ENCODE measurements at places on chromosomes 12 and 14.

DNA sequence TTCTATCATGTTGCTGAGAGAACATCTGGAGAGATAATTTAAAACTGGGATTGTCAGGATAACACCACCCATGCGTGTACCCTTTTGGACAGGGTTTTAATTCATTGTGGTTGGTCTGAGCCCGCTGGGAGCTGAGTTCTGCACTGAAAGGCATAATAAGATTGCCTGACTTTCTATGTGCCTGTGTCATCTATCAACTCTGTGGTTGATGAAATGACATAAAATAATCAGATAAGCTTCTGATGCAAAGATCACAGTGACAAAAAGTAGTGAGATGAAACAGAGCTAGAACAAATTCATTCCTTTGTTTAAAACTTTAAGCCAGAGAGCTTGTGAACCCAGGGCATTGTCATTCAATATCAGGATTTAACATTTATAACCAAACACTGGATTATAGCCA is 98.7 kb downstream of the BBS10 start:
- no peak for DNase-seq

DNA sequence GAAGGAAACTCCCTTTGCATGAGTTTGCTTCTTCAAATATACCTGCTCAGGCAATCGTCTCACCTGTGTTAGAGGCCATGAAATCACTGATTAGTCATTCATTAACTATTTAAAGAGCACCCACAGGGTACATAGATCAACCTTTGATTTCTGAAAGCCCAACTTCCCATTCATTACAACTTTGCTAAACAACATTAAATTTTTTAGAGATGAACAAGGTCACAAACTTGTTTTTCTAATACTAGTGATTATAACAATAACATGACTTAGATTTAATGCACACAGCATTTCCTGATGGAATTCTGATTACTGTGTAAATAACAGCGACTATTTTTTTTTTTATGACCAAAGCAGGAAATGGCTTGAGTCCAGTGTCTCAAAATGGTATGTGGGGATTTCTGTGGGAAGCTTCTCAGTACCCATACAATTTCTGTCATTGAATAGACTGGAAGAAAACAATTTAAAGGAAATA is 5.4 kb upstream of the ERO1A start:
- peak; percentile 51 for DNase-seq

DNA sequence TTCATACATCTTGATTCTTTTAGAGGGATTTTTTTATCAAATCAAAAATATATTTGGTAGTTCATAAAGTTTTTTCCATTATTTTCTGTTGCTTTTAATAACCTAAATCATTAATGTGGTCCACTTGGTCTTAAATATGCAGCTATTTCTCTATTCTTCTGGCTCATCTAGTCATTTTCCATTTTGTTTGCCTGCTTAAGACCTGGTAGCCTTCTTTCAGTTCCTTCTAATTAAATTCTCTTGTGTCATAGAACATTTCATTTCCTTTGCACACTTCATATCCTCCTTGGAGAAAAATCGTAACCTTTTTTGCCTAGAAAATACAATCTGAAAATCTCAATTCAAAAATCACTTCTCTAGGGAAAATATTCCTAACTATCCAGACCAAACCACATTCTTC is 387.0 kb downstream of the LRFN5 start:
- no peak for DNase-seq

DNA sequence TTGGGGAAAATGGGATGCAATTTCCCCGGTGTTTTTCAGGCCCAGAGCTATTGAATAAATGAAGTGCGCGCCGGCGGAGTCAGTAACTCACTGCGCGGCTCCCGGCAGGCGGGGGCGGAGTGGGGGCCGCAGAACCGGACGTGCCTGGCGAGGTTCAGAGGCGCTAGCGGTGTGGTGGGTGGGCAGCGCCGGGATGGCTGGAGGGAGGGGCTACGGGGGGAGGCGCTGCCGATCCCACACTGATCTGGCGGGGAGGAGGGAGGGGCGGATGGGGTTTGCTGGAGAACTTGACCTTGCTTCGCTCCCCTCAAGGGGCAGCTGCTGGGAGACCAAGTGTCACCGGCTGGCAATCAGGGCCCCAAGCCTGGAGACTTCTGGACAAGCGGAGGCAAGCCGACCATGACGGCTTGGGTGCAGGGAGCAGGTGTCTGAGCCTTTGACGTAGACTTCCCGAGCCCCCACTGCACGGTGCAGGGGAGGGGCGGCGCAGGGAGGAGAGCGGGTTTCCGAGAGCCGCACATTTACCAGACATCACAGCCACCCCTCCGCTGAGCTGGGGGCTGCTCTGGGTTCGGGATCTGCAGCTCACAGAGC is 174.1 kb upstream of the RTL1 start:
- peak; percentile 32 for DNase-seq

- DNase-seq, result peak; percentile 9
These were observed 49.1 kb downstream of the AVPR1A start for GRCh38 chr12:63101920-63102319.

- DNase-seq, result no peak
These were observed 130.3 kb downstream of the CEP83 start for GRCh38 chr12:94329366-94329765.

GRCh38 chr14:104874110-104874531 is 9.1 kb downstream of the CEP170B start:
- no peak for DNase-seq

DNA sequence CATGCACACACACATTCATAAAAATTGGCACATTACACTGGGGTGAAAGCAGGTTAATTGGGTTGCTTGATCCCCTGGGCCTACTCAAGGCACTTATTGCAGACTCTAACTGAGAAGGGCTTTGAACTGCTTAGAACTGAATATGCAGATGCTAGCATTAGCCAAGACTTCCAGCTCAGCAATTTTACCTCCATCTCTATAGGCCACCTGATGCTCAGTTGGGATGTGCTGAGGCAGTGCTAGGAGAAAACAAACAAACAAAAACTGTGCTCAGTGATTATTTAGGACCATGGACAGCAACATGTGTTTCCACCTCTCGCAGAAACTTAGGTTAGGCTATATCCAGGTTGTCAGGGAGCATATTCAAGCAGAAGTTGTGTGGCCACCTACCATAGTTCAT is 124.8 kb upstream of the WSCD2 start:
- DNase-seq, result no peak

DNA sequence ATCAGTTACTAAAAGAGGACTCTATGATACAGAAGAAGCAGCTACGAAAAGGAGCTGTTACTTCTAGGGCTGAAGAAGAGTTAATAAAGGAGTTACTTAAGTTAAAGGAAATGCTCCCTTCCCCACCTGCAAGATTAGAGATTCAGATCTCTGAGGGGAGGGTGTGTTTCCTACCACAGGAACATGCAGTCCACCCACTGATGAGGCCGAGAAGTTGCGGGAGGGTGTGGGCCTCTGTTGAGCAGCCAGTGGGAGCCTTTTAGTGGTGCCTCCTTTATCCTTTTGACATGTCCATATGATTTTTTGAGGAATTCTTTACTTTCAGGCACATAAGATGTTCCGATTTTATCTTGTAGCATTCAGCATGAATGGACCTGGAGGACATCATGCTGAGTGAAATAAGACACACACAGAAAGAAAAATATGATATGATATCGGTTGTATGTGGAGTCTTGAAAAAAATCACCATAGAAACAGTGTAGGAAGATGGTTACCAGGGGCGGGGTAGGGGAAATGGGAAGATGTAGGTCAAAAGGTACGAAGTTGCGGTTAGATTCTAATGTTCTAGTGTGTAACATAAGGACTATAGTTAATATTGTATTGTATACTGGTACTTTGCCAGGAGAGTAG is 4.4 kb upstream of the M6PR start:
- DNase-seq, result no peak

DNA sequence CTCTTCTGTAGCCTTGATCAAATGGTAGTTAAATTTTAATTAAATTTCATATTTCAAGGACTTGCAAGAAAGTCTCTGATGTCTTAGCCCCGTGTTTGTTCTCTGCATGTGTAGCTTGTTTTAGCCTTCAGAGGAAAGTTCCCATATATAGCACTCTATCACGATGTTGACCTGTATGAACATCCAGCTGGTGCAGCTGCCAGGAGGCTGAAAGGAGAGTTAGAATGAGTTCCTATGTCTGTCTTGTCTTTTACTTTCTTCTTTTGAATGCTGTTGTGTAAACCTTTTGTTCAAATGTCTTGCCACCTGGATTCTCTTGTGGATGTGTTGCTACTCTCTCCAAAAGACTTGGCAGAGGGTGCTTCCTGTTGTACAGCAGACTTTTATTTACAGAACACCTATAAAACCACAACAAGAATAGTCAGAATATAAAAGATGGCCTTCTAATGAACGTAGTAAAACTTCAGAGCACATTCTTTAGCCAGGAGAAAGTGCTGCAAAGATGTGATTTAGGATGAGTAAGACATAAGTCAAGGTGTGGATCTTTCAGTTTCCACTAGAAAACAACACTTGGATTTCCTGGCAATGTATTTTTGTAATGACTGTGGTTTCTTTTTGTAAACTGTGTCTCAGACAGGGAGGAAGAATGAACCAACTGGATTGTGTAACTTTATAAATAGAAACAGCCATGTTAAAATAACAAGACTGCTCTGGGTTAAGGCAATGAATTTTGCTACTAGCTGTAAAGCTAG is 17.2 kb downstream of the NAV3 start:
- DNase-seq, result peak; percentile 80

DNA sequence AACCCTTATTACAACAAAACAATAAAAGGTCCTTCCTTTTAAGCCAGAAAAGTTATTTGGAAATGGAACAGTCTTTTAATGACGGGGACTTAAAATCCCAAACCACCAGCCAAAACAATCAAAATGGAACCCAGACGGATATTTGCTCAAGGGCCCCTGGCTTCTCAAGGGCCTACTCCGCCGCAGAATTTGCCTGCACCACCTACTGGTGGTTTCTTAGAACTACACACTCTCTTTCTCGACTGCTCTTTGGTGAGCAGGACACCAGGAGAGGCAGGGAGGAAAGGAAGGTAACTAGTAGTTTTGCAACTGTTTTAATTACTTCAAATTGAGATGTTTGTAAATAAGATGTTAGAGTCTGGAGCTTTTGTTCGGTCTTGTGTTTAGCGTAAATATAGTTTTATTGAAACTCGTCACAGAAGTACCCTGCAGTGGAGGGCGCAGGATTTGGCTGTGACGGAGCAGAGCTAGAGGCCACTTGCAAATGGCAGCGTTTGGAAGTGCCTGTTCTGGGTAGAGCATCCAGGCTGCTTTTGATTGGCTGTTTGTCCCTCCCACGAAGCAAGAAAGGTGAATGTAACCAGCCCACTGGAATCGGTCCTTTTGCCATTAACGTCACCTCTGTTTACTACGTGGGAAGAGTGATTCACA is 238.5 kb downstream of the CACNA1C start:
- peak; percentile 31 for DNase-seq

GRCh38 chr12:54160769-54161480 is 27.9 kb downstream of the SMUG1 start:
- no peak for DNase-seq

- no peak for DNase-seq
These were observed 477.1 kb downstream of the FSCB start for GRCh38 chr14:44029933-44030332.

DNA sequence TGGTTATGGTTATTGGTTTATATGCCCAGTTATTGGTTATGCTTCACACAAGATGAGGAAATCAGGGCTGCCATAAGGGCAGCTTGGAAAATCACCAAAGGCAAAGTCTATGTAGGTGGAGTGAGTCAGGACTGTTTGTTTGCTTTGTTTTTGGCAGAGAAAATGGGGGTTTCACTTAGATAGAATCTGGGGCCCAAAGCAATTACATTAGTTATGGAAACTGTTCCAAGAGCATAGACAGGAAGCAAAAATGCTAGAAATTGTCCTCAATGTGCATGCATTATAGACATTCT is 2.2 kb downstream of the VAMP1 start:
- DNase-seq, result peak; percentile 18

GRCh38 chr12:3379079-3379478 is 111.9 kb upstream of the PRMT8 start:
- DNase-seq, result no peak

DNA sequence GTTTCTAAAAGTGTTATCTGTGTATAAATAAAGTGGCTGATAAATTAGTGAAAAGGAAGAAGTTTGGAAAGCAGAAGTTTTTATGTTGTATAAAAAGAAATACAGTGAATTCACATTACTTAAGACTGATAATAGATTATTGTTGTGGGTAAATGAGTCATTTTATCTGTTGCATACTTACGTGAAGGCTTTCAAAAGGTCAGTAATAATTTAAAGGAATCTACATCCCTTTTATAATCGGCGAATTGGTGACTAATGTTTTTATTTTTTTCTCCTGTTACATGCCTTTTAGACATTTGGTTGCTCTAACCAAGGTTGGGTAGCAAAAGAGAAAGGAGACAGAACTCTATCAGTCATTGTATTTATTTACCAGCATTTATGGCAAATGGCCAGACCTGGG is 155.9 kb downstream of the SLC41A2 start:
- peak; percentile 16 for DNase-seq

GRCh38 chr14:86334355-86334754 is 804.4 kb downstream of the FLRT2 start:
- DNase-seq, result no peak

GRCh38 chr12:52063981-52064649 is 5.7 kb upstream of the ATG101 start:
- peak; percentile 85 for DNase-seq

GRCh38 chr12:30795410-30796312 is 40.9 kb upstream of the CAPRIN2 start:
- DNase-seq, result peak; percentile 89

- no peak for DNase-seq
These were observed 5.0 kb upstream of the KCNK13 start for GRCh38 chr14:90056826-90057225.

GRCh38 chr14:23569443-23570151 is 2.0 kb upstream of the AP1G2 start:
- peak; percentile 43 for DNase-seq

DNA sequence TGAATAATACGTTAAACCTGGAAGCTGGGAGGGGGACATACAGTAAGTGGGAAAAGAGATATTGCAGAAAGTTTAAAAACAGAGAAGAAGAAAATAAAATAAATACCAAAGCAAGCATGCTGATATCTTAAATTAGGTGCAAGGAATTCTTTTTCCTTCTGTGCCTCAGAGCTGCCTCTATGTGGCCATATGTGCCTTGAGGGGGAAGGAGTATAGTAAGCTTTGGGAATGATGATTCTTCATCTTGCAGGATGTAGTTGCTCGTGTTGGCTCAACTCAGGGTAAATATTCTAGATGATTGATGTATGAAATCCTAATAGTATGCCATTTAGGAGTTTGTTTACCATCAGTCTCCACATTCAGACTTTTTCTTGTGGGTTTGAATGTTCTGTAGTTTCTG is 251.4 kb downstream of the RGS6 start:
- DNase-seq, result no peak

- DNase-seq, result no peak
These were observed 5.9 kb upstream of the DEGS2 start for GRCh38 chr14:100165376-100165775.

DNA sequence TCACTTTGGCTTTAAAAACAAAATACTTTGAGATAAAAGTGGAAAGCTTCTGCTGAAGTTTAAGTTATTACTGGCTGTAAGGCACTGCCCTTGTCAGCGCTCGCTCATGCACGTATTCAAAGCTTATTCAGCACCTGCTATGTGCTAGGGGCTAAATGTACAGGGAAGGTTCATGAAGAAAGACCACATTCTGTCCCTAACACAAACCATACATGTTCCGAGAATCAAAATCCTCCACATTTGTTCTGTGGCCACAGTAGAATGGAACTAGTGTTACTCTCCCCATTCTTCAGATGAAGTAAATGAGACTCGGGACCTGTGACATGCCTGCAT is 33.8 kb upstream of the GPR68 start:
- DNase-seq, result no peak
